ENCODE measurements at places on chromosomes 5 and 9.

- DNase-seq, result no peak
Measured at GRCh38 chr9:130844044-130844451, 9.0 kb downstream of the ABL1 start.

DNA sequence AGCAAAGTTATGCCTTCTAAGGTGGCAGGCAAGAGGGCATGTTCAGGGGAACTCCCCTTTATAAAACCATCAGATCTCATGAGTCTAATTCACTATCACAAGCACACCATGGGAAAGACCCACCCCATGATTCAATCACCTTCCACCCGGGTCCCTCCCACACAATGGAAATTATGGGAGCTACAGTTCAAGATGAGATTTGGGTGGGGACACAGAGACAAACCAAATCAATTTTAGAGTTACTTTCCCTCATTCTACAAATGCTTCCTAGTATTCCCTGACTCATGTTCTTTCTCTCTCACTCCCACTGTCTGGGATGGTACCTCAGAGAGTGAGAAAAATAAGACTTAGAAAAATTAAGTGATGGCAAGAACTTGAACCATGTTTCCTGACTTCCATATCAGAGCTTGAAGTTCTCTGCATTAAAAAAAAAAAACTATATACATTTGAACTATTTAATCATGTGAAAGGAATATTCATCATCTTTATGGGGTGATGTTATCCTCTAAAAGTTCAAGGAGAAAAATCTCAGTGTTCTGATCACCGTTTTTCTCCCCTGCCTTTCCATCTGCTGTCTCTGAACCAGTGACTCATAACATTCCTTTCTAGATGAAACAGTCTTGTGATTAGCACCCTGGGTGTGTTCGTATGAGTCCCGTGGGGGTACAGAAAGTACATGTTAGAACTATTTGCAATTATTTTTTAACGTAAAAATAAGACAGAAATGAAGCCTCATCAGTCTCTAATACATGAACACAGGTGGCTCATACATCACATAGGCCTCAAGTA lies 282.9 kb downstream of the SLF1 start:
- DNase-seq, result no peak

DNA sequence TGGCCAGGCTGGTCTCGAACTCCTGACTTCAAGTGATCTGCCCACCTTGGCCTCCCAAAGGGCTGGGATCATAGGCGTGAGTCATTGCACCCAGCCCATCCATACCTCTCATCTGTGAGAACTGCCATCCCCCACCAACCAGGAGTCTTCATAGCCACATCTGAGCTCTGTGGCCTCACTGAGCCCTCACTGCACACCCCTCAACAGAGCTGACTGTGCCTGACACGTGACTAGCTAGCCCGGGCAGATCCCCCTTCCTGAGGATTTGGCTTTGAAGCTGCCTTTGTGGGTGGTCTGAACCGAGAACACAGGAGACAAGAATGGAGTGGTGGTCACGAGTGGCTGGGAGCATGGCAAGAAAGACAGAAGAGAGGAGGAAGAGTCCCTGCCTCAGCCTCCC lies 15.6 kb downstream of the AK8 start:
- DNase-seq, result no peak

DNA sequence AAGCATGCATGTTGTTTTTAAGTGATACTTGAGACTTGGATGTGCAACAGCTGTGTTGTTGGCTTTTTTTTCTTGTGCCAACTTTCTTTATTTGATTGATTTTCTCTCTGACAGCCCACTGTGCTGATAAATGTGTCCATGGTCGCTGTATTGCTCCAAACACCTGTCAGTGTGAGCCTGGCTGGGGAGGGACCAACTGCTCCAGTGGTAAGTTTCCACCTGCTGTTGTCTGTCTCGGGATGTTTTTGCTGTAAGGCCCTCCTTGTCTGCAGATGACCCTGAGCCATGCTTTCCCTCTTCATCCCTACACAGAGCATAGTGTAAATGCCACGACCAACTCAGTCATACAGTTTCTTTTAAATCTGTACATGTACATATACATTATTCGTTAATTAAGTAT lies 79.2 kb downstream of the MEGF10 start:
- no peak for DNase-seq

DNA sequence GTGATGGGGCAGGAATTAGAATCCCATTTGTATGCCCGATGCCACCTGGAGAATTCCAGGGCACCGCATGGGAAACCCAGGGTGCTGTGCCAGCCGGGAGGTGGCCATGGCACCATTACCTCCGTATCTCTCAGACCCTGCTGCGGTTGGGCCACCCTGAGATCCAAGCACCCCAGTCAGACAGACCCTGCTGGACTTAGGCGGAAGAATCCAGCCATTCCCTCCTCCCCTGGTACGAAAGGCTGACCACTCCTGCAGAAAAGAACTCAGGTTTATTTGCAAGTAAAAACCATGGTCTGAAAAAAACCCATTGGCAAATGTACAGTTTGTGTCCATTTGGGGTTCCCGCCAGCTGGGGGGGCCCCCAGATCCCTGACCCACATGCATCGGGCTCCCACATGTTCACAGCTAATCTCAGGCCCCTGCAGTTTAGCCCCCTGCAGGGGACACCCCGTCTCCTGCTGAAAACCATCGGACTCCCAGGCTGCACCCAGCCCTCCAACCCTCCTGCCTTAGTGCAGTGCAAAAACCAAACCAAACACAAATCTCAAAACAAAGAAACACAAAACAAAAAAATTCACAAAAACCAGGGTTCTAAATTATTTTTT lies 23.6 kb upstream of the SARDH start:
- no peak for DNase-seq
